Caco-2 (cell line): ENCODE measurements at places on chromosomes 6 and 20.

- DNase-seq: peak; percentile 73
Observed at GRCh38 chr20:36084897-36085613, 69.5 kb upstream of the EPB41L1 start.

DNA sequence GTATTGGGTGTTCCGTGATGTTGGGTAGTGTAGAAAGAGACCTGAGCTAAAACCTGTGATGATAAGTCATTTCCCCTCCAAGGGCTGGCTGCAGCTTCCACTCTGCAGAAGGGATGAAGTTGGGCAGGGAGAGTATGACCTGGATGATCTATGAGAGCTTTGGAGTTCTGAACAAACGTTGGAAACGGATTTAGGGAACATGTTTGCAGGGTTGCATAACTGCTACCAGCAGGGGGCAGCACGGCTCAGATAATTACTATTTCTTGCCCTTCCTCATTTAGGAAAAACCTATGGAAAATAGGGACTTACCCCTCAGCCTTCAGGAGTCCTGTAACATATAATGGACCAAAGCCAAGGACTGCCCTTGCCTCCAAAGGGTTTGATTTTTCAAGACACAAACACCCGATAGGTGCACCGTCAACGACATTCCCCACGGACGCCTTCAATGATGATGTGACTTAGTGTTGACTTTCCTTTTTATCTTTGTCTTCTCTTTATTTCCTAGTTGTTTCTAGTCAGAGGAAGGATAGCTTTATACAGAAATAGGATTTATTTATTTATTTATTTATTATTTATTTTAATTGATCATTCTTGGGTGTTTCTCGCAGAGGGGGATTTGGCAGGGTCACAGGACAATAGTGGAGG, 164.9 kb upstream of the SASH1 start:
- DNase-seq: peak; percentile 69

GRCh38 chr6:149683256-149683859, 34.5 kb downstream of the LATS1 start:
- no peak for DNase-seq

- no peak for DNase-seq
Observed at GRCh38 chr20:6680441-6680840, 87.0 kb upstream of the BMP2 start.
